ENCODE measurements at places on chromosomes 13 and 19. TPM values are rescaled to one million over a fixed set of nuclear protein-coding genes. Genes with fewer than 3 reads are reported as not detected.

PSG2 gene
- total RNA-seq: not detected

TINCR gene
- 0.57 TPM for total RNA-seq

SLC46A3 gene
- total RNA-seq: 8.5 TPM

SHISA7 gene
- total RNA-seq: not detected

KLHL1 gene
- total RNA-seq: not detected

ZNF730 gene
- 1.6 TPM for total RNA-seq

SPTBN4 gene
- total RNA-seq: 0.14 TPM

PCDH8 gene
- not detected for total RNA-seq

KANK2 gene
- 331 TPM for total RNA-seq

RFC3 gene
- total RNA-seq: 1.3 TPM

All from placental pericyte (primary cell).